Stimulated activated CD4-positive, alpha-beta T cell treated with anti-CD3 and anti-CD28 coated beads, Interleukin-4, amount 100 ng/mL, for 1 hour (primary cell): ENCODE measurements at places on chromosomes 6 and 20.

GRCh38 chr6:36753671-36754405 is 56.2 kb downstream of the RAB44 start:
- DNase-seq, result no peak

GRCh38 chr6:158488065-158488464 is 71.8 kb upstream of the TMEM181 start:
- DNase-seq, result no peak

- DNase-seq, result no peak
Observed at GRCh38 chr6:125182237-125183008, 28.9 kb downstream of the TPD52L1 start.

GRCh38 chr6:32974016-32974333 is 5.6 kb downstream of the BRD2 start:
- DNase-seq, result no peak

DNA sequence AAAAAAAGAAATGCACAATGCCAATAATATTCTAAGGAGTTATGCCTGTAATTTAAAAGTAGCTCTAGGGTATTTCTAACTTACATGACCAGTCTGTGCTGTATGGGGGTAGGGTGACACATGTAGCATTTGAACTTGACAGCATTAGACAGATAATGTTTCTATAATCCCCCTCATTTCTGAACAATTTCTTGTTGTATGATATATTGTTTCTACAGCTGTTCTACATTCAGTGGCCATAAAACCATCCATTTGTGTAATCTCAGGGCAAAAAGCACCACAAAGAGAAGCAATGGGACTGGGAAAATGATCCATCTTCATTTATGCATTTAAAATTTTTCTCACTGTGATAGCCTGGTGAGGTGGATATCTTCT is 767.8 kb downstream of the TFAP2A start:
- DNase-seq, result no peak

GRCh38 chr6:44478158-44478557 is 90.7 kb downstream of the CDC5L start:
- no peak for DNase-seq

GRCh38 chr6:169451065-169451838 is 197.6 kb upstream of the THBS2 start:
- no peak for DNase-seq

GRCh38 chr6:149560736-149561135 is 5.4 kb upstream of the GINM1 start:
- DNase-seq, result peak; percentile 12

GRCh38 chr20:610130-611046 is at the start of gene TCF15:
Gene TCF15, minus strand, starts transcription at chr20:610309. Its CDS starts 72 bp downstream, at chr20:610237.
- peak; percentile 24 for DNase-seq

GRCh38 chr20:20447196-20447595 is 79.3 kb downstream of the INSM1 start:
- DNase-seq, result no peak

DNA sequence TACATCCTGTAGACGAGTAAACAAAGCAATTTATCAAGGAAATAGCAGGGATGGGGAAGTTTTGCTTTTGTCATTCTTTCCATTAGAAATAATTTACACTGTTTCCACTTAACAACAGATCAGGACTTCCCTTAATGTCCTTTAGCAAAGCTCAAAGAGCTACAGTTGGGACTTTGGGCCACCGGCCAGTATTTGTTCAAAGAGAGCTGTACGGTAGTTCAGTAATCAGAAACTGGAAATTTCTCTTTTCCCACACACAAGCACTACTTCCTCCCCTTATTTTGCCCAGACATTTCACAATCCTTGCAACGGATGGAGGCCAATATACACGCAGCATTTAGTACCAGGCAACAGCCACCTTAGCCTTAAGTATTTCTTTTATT is 12.1 kb upstream of the HINT3 start:
- no peak for DNase-seq

- no peak for DNase-seq
Observed at GRCh38 chr6:168217216-168217879, 102.2 kb downstream of the DACT2 start.

DNA sequence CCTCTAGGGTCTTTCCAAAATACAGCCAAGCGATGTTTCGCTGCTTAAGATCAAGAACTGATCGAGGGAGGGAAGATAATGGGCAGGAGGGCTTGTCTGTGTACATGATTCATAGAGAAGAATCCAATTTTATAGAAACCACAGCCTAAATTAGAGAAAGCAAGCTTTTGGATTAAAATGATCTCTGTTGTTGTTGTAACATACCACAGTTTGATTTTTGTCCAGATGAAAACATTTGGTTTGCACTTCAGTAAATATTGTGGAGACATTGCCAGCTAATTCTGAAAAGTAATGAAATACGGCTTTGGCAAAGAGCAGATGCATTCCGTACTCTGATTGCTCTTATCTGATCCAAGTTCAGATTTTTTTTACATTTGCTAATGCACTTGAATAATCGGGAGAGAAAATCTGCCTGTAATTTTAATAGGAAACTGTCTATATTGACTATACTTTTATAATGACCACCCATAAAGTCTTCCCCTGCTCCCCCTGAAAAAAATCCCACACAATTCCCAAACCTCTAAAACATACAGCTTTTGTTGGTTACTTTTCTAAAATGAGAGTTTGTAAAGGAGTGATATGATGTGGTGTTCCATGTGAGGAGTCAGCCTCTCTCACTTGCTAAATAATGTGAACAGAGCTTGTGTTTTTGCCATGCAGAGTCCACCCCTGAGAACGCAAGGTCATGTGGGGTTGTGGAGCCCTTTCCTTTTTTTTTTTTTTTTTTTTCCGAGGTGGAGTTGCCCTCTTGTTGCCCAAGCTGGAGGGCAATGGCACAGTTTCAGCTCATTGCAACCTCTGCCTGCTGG is 199.9 kb downstream of the DTNBP1 start:
- DNase-seq, result no peak

- no peak for DNase-seq
Observed at GRCh38 chr6:127162836-127163235, 44.4 kb downstream of the RSPO3 start.

DNA sequence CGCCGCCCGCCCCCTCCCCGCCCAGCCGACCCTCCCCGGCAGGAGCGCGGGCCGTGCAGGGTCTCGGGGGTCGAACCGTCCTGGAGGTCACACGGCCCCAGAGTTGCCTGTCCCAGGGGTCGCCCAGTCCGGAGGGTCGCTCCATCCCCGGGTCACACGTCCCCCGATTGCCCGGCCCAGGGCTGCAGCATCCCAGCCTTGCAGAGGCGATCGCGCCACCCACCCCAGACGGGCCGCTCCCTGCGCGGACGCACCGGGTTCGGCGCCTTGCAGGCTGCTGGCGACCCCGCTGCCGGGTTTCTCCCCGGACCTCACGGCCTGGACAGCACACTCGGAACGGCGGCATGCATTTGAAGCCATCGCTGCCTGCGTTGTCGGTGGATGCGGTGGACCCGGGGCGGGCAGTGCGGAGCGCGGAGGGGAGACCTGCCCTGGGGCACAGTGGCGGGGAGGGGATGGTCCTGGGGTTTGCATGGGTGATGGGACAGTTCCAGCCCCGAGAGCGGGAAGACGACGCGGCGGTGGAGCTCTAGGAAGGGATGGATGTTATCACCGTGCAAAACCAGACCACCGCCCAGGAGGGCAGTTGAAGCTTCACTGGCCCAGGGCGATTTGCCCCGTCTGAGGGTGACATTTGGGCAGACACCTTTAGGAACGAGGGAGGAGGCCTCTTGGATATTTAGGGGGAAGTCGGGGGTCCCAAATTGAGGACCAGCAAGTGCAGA is 22.7 kb upstream of the FRMD1 start:
- no peak for DNase-seq

DNA sequence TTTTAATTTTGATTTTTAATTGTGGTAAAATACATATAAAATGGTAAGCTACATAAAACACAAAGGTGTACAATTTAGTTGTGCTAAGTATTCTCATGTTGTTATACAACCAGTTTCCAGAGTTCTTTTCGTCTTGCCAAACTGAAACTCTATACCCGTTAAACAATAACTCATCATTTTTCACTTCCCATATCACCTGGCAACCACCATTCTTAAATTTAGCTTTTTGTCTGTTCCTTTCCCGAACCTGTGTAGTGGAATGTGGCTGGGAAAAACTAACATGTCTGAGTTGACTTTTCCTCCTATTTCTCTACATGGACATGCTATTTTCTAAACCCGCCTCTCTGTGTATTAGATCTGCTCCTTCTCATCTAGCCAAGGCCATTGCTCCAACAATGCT is 27.6 kb downstream of the RPRD1B start:
- DNase-seq, result no peak

GRCh38 chr6:163437466-163437865 is 22.9 kb downstream of the QKI start:
- no peak for DNase-seq

DNA sequence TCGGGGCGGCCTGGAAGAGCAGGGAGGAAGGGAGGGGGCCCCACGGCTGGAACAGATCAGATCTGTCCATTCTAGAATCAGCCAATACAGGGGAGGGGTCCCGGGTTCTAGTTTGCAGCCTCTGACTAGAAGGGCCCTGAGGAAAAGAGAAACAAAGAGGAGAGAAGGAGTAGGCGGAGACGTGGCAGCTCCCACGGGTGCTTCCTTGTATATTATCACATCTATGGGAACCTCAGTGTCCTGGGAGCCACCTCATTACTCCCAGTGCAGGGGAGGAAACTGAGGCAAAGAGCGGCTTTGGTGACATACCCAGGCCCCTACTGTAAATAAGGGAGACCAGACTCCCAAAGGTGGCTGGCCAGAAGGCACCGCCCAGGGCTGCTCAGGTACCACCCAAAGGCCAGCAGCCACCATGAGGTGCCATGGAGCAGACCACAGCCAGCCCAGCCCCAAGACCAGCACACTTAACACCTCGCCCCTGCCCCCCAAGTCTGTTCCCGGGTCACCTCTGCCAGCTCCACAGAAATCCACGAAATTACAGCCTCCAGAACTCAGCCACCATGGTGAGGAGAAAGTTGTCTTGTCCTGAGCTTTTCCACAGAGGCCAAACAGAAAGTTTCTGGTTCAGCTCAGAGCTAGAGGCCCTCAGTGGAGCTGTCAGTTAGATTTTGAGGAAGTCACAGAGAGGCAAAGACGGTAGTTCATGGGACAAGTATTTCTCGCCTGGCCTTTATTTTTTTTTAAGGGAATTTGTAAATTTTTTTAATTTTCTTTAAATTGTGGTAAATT is 2.1 kb downstream of the ZC3H12D start:
- no peak for DNase-seq

- no peak for DNase-seq
Observed at GRCh38 chr6:85388531-85388930, 61.4 kb upstream of the NT5E start.

- DNase-seq, result no peak
Observed at GRCh38 chr20:47319517-47320252, 36.8 kb downstream of the ZMYND8 start.

DNA sequence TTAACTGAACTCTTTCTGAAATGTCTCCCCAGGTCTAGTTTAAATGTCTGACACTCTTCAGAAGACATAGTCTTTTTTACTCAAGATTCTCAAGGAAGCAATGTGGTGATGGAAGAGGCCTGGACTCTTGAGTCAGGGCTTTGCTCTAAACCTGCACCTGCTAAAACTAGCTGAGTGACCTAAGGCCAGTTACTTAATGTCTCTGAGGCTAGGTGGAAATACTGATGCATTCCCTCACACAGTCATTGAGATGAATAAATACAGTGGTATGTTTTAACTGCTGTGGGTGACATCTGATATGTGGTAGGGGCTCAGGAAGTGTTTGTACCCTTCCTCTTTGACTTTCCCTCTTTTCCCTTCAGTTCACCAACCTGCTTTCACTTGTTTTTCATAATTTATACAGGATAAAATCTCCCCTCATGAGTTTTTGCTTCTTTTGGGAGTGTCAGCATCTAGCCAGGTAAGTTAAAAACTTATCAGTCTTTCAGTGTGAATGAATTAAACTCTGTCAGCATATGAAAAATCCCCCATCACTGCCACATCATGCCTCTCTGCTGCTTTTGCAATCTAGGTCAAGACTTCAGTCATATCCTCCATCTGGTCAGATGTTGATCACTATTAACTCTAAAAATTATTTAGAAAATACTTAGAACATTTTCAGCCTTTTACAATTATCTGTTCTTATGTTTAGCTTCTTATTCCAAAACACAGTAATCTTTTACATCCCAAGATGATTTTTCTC is 178.7 kb upstream of the TNFAIP3 start:
- no peak for DNase-seq
